ENCODE measurements at places on chromosomes 11 and 22.

DNA sequence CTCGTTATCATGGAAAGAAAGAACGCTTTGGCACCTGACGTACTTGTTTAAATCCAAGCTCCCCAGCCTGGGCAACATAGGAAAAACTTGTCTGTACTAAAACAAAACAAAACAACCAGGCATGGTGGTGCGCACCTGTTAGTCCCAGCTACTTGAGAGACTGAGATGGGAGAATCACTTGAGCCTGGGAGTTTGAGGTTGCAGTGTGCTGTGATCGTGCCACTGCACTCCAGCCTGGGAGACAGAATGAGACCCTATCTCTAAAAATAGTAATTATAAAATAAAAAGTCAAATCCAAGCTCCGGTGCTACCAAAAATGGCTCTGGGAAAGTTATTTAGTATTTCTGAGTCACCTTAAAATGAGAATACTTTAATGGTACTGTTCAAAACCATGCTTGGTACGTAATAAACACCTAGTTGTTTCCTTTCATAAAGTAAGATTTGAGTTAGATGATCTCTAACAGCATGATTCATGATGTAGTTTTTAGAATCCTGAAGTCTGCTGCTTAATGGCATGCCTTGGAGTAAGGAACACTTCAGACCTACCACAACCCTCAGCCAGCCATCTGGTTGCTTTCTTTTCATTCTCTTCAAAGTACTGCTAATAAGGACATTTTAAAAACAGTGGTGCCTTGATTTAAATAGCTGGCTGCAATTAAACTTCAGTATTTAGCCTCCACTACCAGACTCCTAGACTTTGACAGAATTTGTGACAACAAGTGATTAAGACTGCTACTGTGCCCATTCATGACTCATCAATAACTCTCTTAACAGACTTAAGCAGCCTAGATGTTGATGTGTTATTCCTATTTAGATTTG, 8.4 kb downstream of the PPME1 start:
- DNase-seq, result no peak

DNA sequence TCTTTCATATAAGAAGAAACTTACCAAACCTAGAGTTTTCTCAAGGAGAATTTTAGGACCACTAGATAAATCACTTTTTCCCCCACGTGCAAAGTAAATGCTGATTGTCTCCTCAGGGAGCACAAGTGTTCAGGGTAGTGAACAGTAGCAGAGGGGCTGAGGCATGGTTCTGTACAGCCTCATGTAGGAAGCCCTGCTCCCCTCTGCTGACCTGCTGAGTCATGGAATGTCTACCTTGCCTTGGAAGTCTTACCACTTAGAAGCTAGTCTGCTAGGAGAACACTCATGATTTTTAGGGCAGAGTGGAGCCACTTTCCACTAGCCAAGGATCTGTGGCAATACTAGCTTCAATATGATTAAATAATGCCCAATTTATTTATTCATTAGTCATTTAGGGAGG, 2120.6 kb upstream of the RAG2 start:
- no peak for DNase-seq

- peak; percentile 65 for DNase-seq
Observed at GRCh38 chr11:76623171-76623883, 47.2 kb downstream of the LRRC32 start.

- DNase-seq, result no peak
Observed at GRCh38 chr22:25465949-25466348, 98.5 kb upstream of the GRK3 start.

- no peak for DNase-seq
Observed at GRCh38 chr11:72494109-72494429, 59.7 kb upstream of the CLPB start.

GRCh38 chr22:38317995-38318715, 922 bp upstream of the CSNK1E start:
- DNase-seq, result peak; percentile 91

GRCh38 chr22:29343313-29343805, 27.9 kb upstream of the RASL10A start:
- DNase-seq, result peak; percentile 84

GRCh38 chr11:67345920-67346819, 7.2 kb downstream of the POLD4 start:
- DNase-seq, result peak; percentile 61

DNA sequence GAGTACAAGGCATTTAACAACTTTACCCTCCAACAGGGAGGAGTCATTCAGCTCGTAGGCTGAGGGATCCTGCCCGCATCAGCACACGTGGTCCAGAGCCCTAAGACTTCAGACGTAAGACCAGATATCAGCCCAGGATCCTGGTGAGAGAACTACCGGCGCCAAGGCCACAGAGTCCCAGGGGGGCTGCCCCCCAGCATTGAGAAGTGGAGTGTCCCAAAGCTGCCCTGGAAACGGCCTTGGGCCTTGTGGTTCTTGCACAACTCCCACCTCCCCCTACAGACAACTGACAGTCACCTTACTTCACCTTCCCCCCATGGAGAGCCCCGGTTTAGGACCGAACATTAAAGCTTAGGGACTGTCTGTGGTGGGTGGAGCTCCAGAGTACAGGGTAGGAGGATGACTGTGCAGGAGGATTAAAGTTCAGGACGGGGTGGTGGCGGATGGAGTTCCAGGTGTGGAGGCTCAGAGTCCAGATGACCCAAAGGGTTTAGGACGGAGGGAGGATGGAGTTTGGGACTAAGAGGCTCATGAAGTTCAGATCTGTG, 1.0 kb downstream of the C11orf91 start:
- no peak for DNase-seq

All from GM03348 (cell line).